Calu3 (cell line): ENCODE measurements at places on chromosomes 2 and 18.

GRCh38 chr2:190465060-190465459, 56.9 kb downstream of the MFSD6 start:
- no peak for DNase-seq

DNA sequence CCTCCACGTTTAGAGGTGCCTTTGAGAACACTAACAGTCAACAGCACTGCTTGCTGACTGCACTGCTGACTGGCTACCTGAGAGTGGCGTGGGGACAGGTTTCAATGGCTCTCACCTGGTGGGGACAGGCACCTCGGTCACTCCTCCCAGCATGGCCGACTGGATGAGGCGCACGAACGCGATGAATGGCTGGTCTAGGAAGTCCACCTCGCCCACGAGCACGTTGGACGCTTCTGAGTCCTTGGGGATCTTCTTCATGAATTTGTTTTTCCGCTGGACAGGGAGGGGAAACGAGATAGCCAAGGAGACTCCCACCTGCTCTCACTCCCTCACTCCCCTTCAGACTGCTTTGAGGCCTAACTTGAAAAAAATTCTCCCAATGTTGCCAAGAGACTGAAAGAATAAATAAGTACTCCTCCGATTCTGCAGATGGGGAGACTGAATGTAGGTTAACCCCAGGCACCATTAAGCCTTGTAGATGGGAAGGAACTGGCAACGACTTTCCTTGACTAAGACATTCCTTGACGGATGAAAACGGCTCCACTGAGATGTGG, 57.3 kb downstream of the MTHFD2 start:
- no peak for DNase-seq

DNA sequence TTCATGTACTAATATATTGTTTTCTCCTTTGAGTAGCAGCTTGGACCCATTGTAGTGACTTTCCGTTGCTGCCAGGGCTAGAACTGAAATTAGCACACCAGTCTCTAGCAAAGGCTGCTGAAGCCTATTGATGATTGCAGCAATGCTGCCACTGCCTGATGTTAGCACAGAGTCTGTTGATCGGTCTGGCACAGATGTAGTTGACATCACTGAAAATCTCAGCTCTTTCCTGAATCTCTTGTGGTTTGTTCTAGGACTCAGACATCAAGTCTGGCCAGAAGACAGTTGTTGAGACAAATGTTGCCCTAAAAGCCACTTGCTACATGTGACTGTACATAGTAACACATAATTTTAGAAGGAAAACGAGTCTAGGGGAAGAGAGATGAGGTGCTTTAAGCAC, 47.2 kb downstream of the VAPA start:
- no peak for DNase-seq

DNA sequence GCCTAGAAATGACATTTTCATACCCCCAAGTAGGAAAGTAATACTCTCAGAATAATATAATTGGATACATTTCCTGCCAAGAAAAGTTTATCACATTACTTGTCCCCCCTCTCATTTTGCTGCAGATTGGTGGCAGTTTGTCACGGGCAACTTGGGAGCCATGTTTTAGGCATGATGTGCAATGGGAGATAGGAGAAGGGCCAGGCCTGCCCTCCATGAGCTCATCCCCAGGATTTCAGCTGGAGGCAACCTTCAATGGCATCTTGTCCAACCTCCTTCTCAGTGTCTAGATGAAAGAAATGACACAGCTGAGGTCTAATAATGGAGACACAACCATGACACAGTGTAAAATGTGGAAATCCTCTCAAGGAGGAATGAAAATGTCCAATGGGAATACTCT, 11.4 kb upstream of the RAB31 start:
- DNase-seq, result no peak

GRCh38 chr18:74110976-74111375, 36.7 kb downstream of the FBXO15 start:
- DNase-seq, result no peak

DNA sequence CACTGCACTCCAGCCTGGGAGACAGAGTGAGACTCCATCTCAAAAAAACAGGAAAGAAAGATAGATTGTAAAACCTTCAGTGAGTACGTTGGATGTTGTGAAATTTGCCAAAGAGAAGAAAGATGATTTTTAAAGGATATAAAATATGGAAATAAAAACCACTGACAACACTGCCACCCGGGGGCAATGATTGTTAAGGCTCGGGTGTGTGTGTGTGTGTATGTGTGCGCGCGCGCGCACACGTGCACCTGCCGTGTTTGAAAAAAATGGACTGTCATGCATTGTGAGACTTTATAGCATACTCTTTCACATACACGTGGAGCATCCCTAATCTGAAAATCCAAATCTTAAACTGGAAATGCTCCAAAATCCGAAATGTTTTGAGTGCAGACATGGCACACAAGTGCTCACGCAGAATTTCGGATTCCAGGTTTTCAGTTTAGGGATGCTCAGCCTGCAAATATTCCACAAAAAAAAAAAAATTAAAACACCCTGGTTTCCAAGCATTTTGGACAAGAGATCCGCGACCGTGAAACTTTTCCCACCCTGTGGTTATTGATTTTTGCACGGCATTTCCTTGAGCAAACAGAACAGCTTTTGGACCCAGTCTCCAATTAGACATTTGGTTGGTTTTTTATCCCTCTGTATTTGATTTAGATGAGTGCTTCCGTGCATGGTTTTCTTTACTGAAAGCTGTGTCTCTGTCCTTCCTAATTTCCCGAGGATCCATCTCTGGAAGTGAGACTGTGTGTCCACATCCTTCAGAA, 269.2 kb downstream of the AGAP1 start:
- DNase-seq, result no peak

GRCh38 chr18:10142496-10143160, 228.8 kb downstream of the VAPA start:
- peak; percentile 26 for DNase-seq

GRCh38 chr2:147845411-147845971, 662 bp downstream of the ACVR2A start:
- no peak for DNase-seq

DNA sequence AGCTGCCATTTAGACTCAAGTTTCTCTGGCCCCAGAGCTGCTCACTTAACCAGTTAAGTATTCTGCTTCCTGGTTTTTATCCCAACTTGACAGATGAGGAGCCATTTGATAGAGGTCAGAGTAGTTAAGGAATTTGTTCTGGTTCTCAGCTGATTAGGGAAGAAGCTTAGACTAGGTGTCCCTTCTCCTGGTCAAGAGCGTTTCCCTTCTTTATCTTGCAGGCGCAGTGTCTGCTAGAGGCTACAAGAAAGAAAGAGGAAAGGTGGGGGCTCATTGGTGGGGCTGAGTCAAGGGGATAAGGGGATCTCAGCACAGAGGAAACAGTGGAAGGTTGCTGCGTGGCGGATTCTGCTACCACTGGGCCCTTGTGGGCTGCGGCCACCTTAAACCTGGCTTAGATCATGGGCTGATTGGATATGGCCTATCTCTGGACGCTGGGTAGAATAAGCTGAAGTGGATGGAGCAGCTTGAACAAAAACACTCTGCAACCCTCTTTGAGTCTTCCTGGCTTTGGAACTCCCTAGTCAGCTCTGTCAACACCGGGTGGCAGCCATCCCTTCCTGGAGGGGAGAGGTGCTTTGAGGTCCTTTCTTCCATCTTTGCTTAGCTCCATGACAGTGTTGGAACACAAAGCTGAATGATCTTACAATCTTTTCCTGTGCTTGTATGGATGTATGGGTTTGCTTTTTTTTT, 70.8 kb downstream of the QPCT start:
- no peak for DNase-seq

DNA sequence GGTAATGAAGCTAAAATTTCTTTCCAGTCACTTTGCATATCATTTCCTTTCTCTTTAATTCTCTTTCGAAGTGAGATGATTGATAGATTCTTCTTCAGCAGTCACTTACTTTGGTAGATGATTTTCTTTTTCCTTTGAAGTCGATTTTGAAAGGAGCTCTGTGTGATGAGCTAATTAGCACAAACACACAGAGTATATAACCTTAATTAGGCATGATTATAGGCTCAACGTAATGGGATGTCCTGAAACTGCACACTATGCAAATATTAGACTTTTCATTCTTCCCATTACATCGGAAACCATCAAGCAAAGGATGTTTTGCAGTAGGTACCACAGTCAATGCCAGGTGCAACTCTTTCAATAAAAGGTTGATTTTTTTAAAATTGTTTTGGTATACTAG, 6.4 kb upstream of the CTLA4 start:
- no peak for DNase-seq

- no peak for DNase-seq
Observed at GRCh38 chr2:215354771-215355695, 43.2 kb downstream of the ATIC start.

- no peak for DNase-seq
Observed at GRCh38 chr18:43531438-43531837, 254.1 kb upstream of the SYT4 start.

DNA sequence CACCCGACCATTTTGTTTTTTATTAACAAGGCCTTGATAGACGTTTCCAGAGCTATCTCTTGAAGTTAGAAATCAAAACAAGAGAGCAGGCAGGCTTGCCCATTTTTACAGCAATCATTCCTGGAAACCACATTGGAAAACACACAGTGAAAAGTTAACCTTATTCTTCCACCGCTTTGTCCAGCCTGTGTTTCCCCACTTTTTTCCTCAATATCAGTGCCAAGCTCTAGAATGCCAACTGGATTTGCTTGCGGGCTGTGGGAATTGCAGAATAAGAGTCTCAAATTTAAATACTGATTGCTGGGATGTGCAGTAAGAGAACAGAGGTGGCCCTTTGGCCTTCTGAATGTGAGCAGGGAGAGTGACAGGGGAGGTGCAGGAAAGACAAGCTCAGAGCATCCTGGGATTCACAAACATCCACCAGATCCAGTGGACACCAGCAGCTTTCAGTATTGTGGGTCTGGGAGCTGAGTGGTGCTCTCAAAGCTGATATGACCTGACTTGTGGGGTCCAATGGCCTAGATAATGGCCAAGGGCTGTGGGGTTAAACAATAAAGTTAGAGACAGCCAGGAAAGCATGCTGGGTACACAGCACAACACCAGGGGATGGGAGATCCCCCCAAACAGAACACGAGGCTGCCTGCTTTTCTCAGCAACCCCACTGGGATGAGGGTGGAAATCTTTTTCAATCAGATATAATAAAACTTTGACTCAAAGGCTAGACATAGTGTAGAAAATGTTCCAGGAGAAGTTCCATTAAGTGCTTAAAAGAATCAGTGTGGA, 15.5 kb downstream of the CYP1B1 start:
- DNase-seq, result no peak

- no peak for DNase-seq
Observed at GRCh38 chr18:69636529-69637301, 236.0 kb downstream of the DOK6 start.

- peak; percentile 57 for DNase-seq
Observed at GRCh38 chr2:118371515-118371914, 283.2 kb downstream of the INSIG2 start.

DNA sequence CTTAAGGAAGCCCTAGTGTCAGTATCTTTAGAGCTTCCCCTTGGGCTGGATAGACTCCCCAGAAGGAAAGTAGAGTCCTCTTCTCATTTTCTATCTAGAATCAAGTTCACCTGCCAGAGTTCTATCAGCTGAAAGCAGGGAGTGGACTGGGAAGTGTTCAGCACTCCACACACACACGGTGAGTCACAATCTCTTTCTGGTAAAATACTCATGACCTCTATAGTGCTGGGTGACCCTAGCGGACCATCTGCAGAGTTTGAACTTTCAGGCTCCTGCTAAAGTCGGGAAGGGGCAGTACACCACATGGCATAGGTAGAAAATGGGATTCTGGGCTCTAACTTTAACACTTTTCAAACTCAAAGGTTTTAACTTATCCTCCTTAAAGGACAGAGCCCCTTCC, 43.3 kb downstream of the SAP130 start:
- no peak for DNase-seq

- DNase-seq, result no peak
Observed at GRCh38 chr18:36211612-36212065, 24.3 kb downstream of the MOCOS start.

DNA sequence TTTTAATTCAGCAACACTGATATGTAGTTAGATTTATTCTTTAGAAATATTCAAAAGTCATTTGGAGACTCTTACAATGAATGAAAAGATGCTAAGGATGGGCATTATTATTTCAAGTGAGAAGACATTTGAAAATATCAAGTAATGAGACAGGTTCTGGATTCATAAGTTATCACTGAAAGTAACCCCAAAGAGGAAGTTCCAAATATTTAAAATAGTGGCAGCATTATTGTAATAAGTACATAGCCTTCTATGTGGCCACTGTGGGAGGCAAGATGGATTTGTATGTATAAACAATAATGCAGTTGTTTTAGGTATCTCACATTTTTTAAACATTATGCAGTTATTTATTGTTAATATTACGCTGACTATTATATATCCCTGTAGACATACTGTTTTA, 29.7 kb downstream of the ZC3H6 start:
- no peak for DNase-seq

GRCh38 chr2:202129841-202130240, 56.8 kb downstream of the KIAA2012 start:
- DNase-seq, result no peak

- DNase-seq, result no peak
Observed at GRCh38 chr2:226600184-226600583, 199.4 kb downstream of the IRS1 start.

- peak; percentile 34 for DNase-seq
Observed at GRCh38 chr2:160376576-160376975, 117.0 kb downstream of the RBMS1 start.

DNA sequence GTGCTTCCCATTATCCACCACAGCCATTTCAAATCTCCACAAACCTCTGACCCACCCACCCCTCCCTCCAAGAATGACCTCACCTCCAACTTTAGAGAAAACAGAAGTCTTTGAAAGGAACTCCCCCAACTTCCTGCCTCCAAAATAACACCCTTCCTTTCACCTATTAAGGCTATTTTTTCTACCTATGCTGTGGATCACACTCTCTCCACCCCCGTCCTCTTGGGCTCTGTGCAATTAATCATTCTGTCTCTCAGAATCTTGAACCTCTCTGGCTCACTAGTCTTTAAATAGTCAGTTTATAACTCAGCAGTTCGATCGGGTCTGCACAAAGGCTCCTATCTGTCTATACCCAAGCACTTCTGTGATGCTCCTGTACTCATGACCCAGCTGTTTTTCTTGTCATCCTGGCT, 37.3 kb upstream of the XPO1 start:
- no peak for DNase-seq
